Activated CD8-positive, alpha-beta T cell treated with anti-CD3 and anti-CD28 coated beads for 36 hours (primary cell): ENCODE measurements at places on chromosomes 7 and 10. TPM values are rescaled to one million over a fixed set of nuclear protein-coding genes. Genes with fewer than 3 reads are reported as not detected.

GRCh38 chr7:97022491-97023306 lies 1.9 kb downstream of the DLX5 start:
- peaks cover 44% of the 10 kb centered on the region for H3K4me1 ChIP-seq
- H3K4me3 ChIP-seq = no peak overlapping the region
- DNase-seq = no peak
- no peak overlapping the region for H3K27ac ChIP-seq
- H3K36me3 ChIP-seq = peaks cover 2% of the 10 kb centered on the region

DNA sequence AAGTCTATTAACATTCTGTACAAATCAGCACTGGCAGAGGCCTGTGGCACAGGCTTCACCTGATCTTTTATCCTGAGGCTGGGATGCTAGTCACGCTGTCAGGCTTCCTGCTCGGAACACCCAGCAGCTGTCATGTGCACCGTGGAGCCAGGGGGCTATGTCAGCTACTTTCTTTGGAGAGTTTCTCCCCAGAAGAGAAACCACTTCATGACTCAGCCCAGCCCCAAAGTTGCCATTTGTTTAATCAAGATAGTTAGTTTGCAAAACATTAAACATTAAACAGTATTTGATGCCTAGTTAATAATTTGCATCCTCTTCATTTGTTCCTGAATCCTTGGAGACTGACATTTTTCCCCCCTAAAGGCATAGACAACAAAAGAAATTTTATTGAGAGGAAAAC lies at the start of gene HABP2:
HABP2 (plus strand) TSS at position 353 of the 400 bp plus-strand sequence. CDS start 69 bp downstream, outside the sequence.
- no peak for DNase-seq
- peaks cover 16% of the 10 kb centered on the region for H3K27me3 ChIP-seq
- H3K27ac ChIP-seq = no peak within 1 kb of the TSS

DNA sequence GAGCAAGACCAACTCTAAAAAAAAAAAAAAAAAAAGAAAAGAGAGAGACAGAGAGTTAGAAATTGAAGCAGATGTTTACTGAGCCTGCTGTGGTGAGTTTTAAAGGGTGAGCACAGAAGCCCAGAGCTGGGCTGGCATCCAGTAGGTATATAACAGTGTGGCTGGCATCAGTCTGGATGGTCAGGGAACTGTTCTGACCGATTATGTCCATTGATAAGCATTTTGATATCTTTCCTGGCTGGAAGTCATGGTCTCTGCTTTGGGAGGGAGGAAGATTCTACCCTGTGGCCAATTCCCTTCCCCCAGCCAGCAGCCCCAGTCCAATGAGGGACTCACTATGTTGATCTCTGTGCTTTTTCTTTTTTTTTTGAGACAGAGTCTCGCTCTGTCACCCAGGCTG lies 65.2 kb upstream of the PODXL start:
- H3K27me3 ChIP-seq = peaks cover 7% of the 10 kb centered on the region
- H3K4me1 ChIP-seq = no peaks in the 10 kb centered on the region
- no peaks in the 10 kb centered on the region for H3K36me3 ChIP-seq
- H3K4me3 ChIP-seq = no peak overlapping the region
- no peak overlapping the region for H3K27ac ChIP-seq

DNA sequence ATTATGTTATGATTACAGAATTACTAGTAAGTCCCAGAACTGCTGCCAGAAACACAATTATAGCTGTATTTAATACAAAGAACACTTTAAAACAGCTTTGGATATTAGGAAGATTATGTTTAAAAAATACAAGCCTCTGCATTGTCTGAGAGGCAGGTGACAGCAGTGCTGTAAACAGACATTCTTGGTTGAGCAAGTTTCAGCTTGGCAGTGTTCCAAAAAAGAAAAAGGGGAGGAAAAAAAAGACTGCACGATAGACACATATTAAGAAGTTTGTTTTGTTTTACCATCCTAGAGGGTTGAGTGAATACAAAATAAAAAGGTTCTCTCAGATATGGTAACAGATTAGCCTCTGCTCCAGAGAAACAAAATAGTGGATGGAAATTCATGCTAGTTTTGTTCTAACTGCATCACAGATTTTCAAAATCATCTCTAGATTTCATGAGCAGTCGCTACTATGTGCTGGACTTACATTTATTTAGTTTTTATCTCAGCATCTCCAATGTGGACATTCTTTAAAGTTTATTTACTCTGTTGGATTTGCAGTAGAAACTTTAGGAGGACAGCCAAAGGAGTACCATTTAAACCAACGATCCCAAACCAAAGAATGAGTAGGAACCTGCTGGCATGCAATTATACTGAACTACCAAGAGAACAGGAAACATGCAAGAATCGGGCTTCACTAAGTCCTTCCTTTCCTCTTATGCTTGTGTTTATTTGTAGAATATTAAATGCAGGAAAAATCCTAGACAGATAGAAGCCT lies 9.0 kb downstream of the FAM204A start:
- no peak overlapping the region for H3K4me3 ChIP-seq
- no peaks in the 10 kb centered on the region for H3K27me3 ChIP-seq
- no peak for DNase-seq
- H3K36me3 ChIP-seq = peaks cover 39% of the 10 kb centered on the region
- peaks cover 19% of the 10 kb centered on the region for H3K4me1 ChIP-seq

DNA sequence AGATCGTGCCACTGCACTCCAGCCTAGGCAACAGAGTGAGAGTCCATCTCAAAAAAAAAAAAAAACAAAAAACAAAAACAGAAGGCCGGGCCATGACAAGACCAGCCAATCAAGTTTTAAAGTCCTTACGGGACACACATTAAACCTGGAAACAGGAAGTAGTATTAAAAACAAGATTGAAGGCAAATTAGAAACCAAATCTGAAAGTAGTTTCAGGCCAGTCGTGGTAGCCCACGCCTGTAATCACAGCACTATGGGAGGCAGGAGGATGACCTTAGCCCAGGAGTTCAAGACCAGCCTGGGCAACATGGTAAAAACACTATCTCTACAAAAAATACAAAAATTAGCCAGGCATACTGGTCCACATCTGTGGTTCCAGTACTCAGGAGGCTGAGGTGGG lies 18.1 kb downstream of the PSAP start:
- no peak overlapping the region for H3K27ac ChIP-seq
- peak; percentile 44 for DNase-seq
- H3K4me3 ChIP-seq = no peak overlapping the region
- peaks cover 32% of the 10 kb centered on the region for H3K4me1 ChIP-seq
- H3K36me3 ChIP-seq = peaks cover 25% of the 10 kb centered on the region

- no peak for DNase-seq
- H3K36me3 ChIP-seq = no peaks in the 10 kb centered on the region
- no peaks in the 10 kb centered on the region for H3K4me1 ChIP-seq
Observed at GRCh38 chr7:147079083-147079482, 962.5 kb downstream of the CNTNAP2 start.

DNA sequence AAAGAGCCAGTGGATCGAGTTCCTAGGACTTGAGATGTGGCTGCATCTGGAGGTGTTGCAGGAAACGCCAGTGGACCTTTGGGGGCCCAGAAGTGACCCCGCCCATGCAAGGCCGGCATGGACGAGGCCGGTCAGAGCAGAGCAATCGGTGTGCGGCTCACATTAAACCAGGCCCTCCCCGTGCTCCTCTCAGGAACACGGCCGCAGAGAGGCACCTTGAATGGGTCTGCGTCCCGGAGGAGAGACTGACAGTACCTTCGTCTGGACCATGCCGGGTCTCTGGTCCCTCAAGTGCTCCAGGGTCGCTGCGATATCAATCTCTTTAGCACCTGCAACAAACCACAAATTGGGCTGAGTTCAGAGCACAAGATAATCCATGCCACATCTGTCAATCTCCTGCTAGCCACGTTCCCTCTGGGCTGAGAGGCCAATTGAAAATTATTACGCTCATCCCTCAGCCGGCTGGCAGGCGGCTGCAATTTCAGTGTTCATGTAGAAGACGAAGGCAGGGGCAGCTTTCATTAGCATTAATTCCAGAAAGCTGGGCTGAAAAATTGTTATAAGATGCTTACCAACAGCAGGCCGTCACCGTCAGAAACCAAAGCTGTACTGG lies 212.0 kb downstream of the DNAJB6 start:
- no peaks in the 10 kb centered on the region for H3K36me3 ChIP-seq
- no peaks in the 10 kb centered on the region for H3K4me1 ChIP-seq
- H3K27me3 ChIP-seq = no peaks in the 10 kb centered on the region
- no peak overlapping the region for H3K27ac ChIP-seq

DNA sequence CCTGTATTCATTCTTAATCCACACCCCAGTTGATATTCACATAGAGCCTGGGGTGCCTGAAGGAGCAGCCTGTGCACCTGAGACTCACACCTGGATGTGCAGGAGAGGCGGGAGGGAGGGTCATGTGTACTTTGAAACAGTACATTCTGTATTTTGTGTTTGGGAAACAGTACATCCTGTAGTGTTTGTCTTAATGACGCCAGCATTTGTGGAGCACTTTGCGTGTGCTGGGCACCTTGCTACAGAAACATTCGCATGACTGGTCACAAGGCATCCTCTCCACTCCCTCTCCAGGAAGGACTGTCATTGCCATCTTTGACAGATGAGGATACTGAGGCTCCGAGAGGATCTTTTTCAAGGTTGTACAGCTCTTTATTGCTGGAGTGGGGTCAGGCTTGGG lies 132.1 kb downstream of the TACC2 start:
- DNase-seq = no peak
- H3K36me3 ChIP-seq = no peaks in the 10 kb centered on the region
- no peak overlapping the region for H3K4me3 ChIP-seq
- no peak overlapping the region for H3K27ac ChIP-seq
- H3K4me1 ChIP-seq = no peaks in the 10 kb centered on the region

DNA sequence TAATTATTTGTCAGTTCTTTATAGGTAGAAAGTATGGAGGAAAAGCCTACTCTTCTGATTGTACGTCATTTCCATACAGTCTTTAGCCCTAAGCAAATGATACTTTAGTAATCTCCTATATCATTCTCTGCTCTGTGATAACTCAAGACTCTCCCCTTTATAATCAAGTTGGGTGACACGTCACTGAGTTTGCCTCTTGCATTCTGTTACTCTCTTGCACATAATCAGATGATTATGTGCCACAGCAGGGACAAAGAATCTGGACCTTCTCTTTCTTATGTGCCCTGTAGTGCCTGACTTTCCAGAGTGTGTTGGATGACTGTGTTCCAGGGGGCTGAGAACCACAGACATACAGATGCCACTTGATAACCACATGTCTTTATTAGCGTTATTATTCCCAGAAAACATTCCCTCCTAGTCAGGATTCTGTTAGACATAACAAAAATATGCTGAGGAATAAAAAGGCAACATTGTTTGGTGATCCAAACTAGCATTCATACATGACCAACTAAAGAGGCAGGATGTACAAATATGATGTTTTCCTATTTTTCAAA lies 116.4 kb upstream of the HGF start:
- H3K27ac ChIP-seq = no peak overlapping the region
- H3K4me3 ChIP-seq = no peak overlapping the region
- no peak for DNase-seq
- H3K27me3 ChIP-seq = no peaks in the 10 kb centered on the region

DNA sequence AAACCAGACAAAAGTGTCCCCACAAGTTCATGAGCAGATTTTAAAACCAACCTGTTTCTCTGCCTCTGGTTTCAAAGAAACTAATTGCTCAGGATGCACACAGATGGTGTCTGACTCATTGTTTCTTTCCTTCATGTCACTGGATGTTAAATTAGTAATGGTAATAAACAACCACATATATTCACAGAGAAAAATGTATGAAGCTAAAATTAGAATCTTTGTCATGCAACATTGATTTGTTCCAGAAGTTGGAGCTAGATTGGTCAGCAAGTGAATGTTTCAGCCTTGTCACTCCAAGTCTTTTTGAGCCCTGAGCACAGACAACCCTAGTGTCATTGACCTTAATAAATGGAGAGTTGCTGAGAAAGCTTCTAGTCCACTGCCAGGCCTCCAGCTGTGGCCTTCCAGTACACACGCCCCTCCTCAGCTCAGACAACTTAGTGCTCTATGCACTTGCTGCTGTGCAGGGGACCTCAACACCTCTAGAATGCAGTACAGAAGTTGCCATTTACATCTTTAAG lies 175.9 kb downstream of the CCDC71L start:
- H3K4me1 ChIP-seq = peaks cover 60% of the 10 kb centered on the region
- peak overlapping the region; percentile 16 for H3K4me3 ChIP-seq
- peak; percentile 27 for DNase-seq
- H3K36me3 ChIP-seq = peaks cover 5% of the 10 kb centered on the region

GRCh38 chr7:47568547-47568946 lies 13.4 kb downstream of the TNS3 start:
- no peak overlapping the region for H3K4me3 ChIP-seq
- H3K27me3 ChIP-seq = peaks cover 2% of the 10 kb centered on the region
- peaks cover 2% of the 10 kb centered on the region for H3K4me1 ChIP-seq

DNA sequence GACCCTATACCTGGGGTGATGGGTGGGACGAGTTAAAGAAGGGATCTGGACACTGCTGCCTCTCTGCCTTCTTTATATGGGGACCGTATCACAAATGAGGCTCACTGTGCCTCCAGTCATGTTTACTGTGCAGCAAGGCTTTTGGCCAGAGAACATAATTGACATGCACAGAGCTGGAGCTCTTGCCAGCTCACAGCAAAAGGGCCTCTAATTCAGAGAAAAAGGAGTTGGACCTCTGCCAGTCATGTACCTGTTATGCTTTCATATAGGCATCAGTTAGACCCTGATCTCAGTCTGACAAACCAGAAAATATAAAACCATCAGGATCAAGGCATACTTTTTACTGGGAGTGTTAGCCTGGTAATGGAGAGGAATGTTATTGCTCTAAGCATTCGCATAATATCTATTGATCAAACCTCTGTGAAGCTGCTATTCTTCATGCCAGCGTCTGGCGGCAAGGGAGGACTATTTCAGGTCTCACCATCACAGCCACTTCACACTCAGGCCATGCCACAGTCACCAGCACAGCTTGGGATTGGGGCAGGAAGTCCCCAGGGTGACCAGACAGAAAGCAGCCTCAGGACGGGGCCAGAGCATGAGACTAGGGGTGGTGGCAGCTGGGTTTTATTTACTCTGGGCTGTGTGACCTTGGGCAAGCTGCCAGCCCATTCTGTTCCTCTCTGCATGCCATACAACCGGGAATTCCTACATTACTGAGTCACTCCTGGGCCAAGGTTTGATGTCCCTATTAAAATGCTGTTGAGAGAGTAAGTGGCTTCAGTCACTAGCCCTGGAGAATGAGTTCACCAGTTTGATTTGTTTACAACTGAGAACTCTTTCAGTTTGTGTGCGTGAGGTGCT lies 90.1 kb downstream of the NPSR1 start:
- H3K4me3 ChIP-seq = no peak overlapping the region
- peaks cover 5% of the 10 kb centered on the region for H3K27me3 ChIP-seq
- H3K27ac ChIP-seq = no peak overlapping the region
- no peaks in the 10 kb centered on the region for H3K36me3 ChIP-seq

DNA sequence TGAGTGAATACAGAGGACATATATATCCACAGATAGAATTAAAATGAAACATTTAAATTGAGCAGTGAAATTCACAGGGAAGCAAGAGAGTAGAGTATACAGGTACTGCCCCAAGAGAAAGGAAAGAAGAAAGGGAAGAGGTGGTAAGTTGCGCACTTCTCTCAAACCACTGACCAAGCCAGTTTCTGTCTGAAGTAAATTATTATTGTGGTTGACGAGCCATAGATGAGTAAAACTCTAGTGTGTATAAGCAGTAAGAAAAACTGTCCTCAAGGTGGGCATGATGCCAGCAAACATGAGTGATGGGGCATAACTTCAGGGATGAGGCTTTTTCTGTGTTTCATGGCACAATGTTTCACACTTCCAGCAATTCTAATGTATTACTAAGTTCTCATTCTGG lies 4.4 kb upstream of the BET1 start:
- no peak overlapping the region for H3K27ac ChIP-seq
- H3K4me3 ChIP-seq = no peak overlapping the region
- H3K27me3 ChIP-seq = peaks cover 8% of the 10 kb centered on the region
- DNase-seq = peak; percentile 12
- H3K4me1 ChIP-seq = no peaks in the 10 kb centered on the region

The COBL gene
- not detected for total RNA-seq

The MYH16 gene
- total RNA-seq = not detected

The STEAP1B gene
- not detected for total RNA-seq

The SFTPA1 gene
- total RNA-seq = not detected
